ENCODE measurements at places on chromosomes 5 and 9.

- DNase-seq: no peak
Observed at GRCh38 chr9:125987420-125987819, 240.2 kb downstream of the PBX3 start.

- no peak for DNase-seq
Observed at GRCh38 chr5:73434461-73434860, 14.1 kb downstream of the FOXD1 start.

- no peak for DNase-seq
Observed at GRCh38 chr5:89293810-89294209, 410.8 kb upstream of the MEF2C start.

- no peak for DNase-seq
Observed at GRCh38 chr5:14410394-14411201, 171.0 kb upstream of the OTULINL start.

DNA sequence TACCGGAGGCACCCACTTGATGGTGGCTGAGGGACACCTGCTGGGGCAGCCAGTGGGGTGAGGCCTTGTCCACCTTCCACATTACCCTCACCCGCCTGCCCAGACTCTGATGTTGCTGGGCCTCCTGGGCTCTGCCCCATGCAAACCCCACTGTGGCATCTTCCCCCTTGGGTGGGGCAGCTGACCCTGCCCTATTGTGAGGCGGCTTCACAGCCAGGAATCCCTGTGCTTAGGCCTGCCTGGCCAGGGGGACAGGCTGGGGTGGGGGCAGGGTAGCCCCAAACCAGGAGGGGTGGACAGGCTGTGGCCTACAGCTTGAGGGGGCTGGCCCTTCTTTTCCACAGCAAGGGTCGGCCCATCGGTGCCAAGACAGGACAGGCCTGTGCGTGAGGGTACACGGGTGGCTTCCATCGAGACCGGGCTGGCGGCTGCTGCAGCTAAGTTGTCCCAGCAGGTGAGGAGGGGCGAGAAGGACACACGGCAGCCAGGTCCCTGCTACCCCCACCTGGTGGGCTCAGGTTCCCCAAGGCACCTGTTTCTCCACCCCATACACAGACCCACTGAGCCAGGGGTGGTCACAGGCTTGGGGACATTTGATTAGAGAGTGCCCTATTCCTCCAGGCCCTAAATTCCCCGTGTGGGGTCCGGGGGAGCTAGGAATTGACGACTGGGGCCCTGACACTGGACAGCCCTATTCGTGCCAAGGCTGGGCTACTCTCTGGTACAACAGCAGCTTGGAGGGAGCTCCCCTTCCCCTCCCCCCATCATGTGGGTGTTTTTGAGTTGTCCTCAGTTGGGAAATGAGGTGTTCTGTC lies 99.2 kb downstream of the PHF2 start:
- no peak for DNase-seq

DNA sequence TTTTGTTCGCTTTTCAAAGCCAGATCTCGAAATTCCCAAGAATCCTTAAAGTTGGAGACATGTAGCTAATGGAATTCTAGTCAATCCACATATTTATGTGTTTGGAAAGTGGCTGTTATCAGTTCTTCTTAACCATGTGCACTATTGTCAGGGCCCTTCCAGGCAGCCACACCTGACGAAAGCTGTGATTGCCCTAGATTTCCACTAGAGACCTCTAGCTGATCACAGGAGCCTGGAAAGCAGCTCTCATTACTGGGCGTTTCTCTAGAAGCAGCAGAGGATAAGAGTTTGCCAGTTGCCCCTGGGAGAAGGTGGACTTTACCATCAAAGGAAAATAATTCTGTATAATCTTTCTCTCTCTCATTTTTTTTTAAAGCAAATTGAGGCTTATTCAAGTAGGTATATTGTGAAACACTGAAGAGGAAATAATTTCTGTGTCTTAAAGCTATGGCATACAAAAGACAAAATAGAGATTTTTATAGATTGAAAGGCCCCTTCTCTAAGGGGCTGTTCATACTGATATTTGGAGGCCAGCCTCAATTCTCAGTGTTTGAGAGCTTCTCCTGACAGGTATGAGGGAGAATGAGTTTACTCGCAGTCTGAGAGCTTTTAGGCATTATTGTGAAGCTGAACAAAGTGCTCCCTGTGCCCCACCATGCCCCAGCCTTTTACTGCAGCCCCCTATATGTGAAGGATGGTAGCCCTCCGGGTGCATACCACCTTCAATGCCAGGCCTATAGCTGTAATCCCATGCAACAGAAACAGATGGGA lies 405.4 kb upstream of the ACTBL2 start:
- DNase-seq: no peak

DNA sequence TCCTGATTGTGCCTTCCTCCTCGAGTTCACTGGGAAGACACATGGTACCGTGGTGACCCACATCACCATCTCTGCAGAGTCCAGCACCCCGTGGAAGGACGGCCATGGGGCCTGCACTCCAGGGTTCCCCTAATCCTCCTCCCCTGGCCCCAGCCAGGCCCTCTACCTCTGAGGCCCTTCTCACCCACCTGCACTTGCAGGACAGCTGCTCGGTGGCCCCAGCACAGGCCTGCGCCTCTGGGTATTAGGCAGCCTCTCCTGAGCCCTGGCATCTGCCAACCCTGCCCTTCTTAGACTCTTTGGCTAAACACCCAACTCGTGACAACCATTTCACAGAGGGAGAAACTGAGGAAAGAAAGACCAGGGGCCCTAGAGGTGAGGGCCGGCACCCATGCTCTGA lies 28.9 kb upstream of the CPLX2 start:
- no peak for DNase-seq

All from stimulated activated CD8-positive, alpha-beta memory T cell treated with anti-CD3 and anti-CD28 coated beads, Interleukin-4, amount 100 ng/mL, for 4 hours (primary cell).